ENCODE measurements at places on chromosomes 7 and 10.

GRCh38 chr7:2660359-2661095 lies 27.5 kb upstream of the AMZ1 start:
- no peak for DNase-seq

DNA sequence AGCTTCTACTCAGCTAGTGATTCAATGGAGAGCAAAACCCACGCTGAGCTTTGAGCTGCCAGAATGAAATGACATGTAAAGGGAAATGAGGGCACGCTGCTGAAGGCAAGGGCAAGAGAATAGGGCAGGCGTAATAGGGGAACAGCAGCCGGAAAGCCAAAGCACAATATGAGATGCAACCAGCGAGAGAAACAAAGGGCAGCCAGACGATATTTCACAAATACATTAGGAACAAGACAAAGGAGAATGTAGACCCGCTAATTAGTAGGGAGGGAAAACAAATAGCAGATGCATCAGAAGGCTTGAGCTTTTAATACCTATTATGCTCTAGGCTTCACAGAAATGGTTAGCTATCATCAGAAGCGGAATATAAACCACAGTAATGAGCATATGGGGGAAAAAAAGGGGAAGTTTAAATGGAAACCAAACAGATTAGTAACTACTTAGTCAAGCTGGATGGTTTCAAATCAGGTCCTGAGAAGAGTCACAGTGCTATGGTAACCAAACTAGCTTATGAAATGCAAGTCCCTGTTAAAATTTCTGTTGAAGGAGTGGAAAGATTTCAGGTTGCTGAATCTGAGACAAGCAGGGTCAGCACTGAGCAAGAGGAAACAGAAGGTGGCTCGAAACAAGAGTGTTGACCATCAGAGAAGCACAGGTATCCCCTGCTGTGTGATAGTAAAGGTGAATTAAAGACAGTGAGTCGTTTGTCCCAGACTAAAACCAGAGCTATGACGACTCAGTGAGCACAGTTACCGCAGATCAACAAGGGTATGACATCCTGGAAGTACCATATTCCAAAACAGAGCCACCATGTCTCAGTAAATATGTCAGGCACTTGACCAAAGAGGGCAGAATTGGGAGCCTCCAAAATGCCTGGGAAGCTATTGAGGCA lies 496.9 kb upstream of the CELF2 start:
- no peak for DNase-seq

DNA sequence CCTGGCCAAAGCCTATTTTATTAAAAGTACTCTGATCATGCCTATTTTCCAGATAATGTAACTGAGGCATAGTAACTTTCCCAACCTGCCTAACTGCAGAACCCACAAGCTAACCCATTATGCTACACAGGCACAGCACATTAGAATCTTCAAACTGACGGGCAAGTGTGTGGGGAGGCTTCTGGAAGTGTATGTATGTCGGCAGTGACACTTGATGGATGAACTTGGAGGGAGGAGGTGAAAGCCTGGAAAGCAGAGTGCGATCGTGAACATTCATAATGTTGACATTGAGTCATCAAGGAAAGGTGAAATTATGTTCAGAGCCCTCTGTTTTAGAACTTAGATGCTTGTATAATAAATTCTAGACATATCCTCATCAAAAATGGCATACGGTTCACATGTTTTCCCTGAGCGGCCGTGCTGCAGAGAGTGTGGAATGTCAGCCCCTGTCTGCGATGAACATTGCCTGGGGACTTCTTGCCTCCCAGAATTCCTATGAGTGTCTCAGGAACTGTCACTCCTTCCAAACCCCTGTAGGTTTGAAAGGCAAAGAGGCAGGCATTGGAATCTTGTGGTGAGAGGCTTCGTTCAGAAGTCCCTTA lies 102.4 kb downstream of the SLIT1 start:
- DNase-seq = no peak

- no peak for DNase-seq
Observed at GRCh38 chr10:123139165-123139520, 3.4 kb downstream of the HMX3 start.

DNA sequence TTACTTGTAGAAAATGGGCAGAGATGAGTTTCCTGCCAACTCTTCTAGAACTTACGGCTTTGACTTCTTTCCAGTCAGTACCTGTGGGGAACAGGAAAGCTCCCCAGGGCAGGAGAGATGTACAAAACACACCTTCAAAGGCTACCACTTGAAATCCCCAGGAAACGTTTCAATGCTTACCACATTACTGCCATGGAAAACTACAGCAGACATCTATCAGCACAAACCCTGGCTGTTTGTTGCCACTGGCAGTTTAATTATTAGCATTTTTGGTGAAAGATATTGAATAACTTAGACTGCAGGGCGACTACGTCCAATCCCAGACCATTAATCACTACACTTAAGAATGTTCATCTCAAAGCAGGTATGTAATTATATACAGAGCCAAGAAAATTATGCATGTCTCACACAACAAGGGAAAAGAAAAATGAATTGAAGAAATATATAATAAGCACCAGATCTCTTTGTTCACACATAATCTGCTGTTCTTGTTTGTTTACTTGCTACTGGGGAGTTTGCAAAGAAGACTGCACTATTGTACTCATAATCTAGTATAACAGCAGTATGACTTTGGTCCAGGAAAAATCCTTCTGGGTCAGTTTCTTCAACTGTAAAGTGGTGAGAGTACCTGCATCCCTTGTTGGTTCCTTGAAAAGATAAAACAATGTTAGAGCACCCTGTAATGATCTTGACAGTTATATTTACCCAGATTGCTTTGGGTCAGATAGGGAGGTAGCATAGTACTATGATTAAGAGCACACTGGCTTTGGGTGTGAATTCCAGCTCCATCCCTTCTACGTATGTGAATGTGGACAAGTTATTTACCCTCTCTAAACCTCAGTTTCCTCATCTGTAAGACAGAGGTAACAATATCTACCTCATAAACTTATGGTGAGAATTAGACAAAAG lies 138.3 kb downstream of the DOCK4 start:
- no peak for DNase-seq

DNA sequence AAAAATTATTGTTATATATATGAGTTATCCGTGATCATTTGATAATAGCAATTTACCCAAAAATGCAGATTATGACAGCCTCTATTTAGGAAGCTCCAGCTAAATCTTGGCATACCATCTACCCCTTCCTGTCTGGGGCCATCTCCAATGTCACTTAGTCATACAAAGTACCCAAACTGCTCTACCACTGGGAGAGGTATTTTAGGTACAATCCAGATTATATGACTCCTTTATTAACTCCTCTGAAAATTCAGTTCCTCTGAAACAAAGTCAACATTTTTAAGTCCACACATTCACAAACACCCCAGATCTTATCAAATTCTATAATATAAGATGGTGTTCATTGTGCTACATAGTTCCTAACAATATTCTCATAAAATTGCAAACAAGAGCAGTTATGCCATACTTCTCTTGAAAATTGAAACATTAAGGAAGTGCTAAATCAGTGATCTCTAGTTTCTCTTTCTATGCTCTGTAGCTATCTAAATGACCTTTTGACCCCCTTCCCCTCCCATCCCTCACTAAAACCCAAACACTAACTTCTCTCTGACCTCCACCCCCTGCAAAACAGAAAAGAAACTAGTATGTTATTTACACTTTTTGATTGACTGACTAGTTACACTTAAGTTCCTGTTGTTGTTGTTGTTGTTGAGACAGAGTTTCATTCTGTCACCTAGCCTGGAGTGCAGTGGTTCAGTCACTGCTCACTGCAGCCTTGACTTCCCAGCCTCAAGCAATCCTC lies 16.4 kb downstream of the HOXA1 start:
- no peak for DNase-seq

DNA sequence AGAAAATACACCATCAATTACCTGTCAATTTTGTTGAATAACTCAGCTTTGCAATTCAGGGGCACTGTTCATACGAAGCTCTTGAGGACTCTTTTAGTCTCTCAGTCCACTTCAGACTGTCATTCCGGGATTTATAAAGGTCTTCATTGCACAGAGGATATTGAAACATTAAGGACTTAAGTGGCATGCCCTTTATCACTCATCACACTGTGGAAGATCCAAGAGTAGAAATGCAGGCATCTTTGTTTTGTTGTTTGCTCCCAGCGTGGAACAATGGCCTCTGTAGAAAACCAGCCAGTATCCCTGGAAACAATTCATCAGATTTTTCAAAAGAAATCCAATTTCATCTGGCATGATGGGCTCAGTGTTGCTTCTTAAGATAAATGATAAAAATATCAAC lies 66.3 kb upstream of the LRGUK start:
- DNase-seq = no peak

DNA sequence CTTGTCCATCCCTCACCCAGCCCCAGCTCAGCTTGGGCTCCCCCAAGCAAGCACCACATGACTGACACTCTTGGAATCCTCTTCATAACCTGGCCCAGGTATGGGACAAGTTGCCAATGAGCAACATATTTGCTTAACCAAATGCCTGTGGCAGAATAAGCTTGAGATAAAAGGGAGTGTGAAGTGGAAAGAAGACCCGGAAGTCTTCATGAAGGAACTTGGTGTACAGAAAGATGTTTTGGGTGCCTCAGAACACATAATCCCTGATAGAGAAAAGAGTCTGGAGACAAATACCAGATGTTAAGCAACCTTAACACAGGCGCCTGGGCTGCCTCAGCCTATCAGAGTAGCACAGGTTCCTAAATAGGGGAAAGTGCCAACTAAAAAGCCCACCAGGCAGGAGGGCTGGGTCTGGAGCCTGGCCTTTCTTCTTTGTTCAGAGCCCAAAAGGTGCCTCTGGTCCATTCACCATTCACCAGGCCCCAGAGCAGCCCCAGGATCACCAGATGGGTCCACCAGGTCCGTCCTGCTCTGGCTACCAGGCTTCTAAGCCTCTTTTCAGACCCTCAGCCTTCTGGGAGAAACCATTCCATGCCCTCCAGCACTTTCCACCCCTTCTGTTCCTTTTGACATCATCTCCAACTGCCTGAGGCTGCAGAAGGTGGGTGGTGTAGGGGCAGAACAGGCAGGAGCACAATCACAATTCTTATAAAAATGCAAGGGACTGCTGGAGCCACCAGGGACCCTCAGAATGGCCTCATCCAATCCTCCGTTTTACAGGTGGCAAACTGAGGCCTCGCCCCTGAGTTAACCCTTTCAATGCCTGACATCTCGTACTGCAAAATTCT lies 22.6 kb downstream of the KCNMA1 start:
- no peak for DNase-seq

- peak; percentile 17 for DNase-seq
Observed at GRCh38 chr7:95596198-95597063, at the start of gene PDK4. TSS of gene PDK4 (minus strand) at chr7:95596516. CDS start at chr7:95596293, 223 bp downstream.

DNA sequence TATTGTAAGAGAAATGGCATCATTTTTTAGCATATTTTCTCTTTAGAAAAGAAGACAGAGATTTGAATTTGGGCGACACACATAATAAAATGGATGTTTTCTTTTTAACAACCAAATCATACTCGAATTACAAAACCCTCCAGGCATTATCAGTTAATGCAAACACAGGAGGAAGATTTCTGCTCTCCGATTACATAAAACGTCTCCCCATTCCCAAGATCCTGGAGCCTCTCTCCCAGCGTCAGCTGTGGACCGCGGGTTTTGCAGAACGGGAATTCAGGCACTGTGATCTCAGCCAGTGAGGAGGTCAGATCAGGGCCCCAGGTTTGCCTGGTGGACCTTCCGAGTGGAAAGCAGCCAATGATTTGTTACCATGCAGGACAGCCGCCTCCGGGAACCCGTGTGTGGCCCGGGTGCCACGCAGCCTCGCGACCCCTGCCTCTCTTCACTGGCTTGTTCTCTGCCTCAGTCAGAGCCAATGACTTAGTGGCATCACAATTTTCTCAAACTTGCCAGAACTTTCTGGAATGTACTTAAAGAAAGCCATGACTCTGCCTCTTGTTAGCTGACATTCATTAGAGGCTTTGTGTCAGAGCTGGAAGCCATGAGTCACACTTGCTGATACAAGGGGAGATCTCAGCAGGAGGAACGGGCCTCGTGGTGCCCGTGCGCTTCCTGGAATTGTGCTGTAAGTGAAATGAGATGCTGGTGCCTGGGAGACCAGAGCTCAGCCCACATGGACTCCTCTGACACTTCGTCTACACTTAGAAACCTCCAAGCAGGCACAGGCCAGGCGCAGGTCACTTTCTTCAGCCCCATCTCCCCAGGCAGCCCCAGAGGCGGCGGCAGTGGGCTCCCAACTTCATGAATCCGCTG lies 246.1 kb downstream of the KLF6 start:
- DNase-seq = peak; percentile 36

DNA sequence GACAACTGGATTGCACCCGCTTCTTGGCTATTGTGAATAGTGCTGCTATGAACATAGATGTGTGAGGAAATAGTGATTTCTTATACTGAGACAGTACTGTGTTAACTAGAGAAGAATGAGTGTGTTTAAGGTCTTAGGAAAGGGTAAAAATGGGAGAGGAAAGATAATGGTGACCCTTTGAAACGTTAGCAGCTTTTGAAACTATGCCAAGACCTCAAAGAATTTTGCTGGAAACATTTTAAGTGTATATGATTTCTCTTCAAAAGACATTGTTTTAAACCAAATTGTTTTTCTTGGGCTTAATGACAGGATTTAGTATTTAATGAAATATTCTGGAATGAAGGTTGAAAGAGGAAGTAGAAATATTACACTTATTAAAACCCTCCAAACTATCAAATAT lies 100.8 kb upstream of the ARHGAP21 start:
- DNase-seq = no peak

DNA sequence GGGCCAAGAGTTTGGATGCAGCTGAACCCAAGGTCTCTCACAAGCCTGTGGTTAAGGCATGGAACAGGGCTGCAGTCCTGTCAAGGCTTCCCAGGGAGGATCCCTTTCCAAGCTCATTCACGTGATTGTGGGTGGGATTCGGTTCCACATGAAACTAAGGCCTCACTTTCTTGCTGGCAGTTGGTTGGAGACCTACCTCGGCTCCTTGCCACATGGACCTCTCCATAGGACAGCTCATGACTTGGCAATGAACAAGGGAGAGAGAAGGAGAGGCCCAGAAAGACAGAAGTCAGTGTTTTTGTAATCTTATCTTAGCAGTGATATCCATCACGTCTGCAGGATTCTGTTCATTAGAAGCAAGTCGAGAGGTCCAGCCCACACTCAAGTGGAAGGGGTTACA lies 583.8 kb downstream of the LRMDA start:
- no peak for DNase-seq

DNA sequence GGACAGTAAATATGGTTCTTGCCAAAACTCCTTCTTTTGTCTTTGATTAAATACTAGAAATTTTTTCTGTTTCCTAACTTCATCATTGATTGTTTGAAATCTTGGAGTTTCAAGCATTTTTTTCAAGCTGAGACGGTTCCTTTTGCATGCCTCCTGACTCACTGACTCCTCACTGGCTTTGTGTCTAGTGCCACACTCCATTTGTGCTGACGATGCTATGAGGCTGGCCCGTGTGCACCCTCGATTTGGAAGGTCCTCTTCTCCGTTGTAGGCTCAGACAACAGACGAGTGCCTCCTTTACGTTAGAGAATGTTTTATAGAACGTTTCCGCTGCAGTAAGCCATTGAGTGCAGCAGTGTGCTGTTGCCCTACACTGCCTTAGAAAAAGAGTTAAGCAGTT lies 10.8 kb upstream of the CSGALNACT2 start:
- no peak for DNase-seq

GRCh38 chr7:33750177-33750576 lies 155.2 kb upstream of the BMPER start:
- no peak for DNase-seq

Data from RWPE1 (cell line).